Epithelial cell of proximal tubule (primary cell): ENCODE measurements at places on chromosomes 2 and 18.

- DNase-seq: no peak
These were observed 24.4 kb upstream of the RAB31 start for GRCh38 chr18:9683418-9684396.

DNA sequence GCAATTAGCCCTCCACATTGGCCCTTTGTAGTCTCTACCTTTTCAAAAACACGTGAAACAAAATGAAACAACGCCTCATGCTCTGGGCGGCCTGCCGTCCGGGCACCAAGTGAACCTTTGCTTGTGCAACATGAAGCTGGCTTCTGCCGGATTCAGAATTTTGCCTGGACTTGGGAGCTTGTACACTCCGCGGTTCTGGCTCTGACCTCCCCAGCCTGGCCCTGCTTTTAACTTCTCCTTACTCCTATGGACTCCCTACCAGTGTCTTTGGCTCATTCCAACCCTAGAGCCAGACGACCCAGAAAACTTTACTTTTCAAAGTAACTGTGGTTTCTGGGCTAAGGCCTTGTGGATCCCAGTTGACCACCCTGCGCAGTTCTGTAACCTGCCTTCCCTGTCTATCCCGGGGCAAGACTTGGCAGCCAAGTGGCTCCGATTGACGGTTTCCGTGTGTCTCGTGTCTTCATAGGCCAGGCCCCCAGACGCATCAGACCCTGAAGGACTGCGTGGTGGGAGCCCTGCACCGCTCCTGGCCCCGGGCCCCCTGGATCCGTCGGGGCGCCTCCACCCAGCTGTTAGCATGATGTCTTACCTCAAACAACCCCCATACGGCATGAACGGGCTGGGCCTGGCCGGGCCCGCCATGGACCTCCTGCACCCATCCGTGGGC is 1.9 kb downstream of the OTX1 start:
- no peak for DNase-seq

GRCh38 chr2:224211791-224212190 is 172.7 kb upstream of the SERPINE2 start:
- DNase-seq: no peak

- DNase-seq: no peak
These were observed 403 bp downstream of the MAP2 start for GRCh38 chr2:209424199-209424701.

DNA sequence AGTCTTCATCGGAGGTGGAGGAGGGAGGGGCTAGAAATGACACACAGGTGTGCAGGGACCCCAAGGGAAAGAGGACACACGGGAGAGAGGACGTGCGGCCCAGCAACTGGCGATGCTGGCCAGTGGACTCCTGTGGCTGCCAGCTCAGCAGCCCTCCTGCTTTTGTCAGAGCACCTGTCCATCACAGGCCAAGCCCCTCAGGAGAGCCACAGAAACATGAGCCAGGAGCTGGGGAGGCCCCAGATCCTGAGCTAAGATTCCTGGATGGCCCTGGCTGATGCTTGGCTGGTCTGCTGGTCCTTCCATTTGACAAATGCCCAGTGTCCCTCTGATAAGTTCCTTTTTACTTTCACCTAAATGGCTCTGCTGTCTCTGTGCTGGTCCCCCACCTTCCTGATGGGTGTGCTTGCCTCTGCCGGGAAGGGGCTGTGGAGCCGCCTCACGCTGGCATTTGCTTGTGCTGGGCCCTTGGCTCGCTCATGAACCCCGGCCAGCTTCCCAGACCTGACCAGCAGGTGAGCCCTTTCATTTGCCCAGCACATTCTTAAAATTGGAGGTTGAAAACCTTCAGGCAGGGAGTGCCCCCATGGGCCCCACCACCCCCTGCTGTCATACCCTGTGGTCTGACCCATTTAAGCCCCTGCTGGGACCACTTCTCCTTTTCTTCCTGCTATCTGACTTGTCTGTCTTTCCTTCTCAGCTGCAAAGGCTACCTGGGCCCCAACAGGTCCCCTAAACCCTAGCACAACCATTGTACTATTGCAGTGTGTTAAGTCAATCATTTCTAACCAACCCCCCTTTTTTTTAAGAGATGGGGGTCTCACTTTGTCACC is 37.3 kb downstream of the CYP27C1 start:
- DNase-seq: no peak

GRCh38 chr2:190889175-190889943 is 8.7 kb downstream of the GLS start:
- DNase-seq: no peak

GRCh38 chr2:27955384-27956161 is 65.0 kb downstream of the BABAM2 start:
- DNase-seq: no peak

- no peak for DNase-seq
These were observed 10.9 kb upstream of the DLX2 start for GRCh38 chr2:172113617-172114016.

- no peak for DNase-seq
These were observed 112.8 kb downstream of the PHLPP1 start for GRCh38 chr18:62828091-62828640.

- DNase-seq: no peak
These were observed 196.1 kb upstream of the CTAGE1 start for GRCh38 chr18:22613788-22614187.
